HS-5 (cell line): ENCODE measurements at places on chromosomes 5 and 9.

- DNase-seq: no peak
These were observed 691 bp downstream of the DMXL1 start for GRCh38 chr5:119071561-119071995.

DNA sequence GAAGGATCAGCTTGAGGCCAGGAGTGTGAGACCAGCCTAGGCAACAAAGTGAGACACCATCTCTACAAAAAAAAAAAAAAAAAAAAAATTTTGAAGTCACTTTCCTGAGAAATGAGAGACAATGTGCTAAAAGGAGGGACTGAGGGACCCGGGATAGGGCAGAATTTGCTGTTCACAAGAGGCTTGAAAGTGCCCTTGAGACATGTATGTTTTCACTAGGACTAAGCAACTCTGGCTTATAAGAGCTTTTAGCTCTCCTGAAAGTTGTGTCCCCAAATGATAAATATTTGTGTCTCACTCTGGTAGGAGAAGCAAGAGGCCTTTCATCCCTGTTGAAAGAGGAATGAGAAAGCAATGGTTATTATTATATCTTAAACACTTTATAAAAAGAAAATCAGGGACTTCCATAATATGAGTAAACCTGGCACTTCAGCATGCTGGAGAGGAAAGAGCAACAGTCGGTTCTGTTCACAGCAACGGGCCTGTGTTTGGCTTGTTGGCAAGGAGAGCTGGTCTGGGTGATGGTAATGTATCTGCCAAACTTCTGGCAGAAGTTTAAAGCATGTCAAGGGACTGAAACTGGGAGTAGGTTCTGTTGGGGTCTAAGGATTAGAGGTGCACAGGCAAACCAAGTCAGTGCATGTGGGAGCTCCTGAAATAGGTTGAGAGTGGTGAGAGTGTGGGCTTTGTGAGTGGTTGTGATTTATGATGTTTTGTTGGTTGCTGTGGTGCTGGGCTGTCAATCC lies 32.2 kb downstream of the ENTREP1 start:
- DNase-seq: no peak

- no peak for DNase-seq
These were observed 86.1 kb downstream of the ADAMTS6 start for GRCh38 chr5:65395526-65396155.

DNA sequence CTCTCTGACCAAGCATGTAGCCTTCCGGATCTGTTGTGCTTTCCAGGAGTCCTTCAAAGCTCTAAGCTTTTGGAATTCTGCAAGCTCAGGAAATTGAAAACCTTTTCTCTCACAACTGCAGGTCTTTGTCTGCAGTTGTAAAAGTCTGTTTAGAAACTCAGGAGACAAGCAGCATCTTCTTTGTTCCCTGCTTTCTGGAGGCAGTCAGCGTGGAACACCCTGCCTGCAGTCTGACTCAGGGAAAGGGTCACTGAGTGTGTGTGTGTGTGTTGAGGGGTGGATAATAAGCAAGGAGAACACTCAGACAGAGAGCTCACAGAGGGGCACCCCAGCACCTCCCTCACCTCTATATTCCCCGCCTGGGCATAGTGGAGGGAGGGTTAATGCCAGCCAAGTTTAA lies 29.1 kb downstream of the KCNIP1 start:
- no peak for DNase-seq

DNA sequence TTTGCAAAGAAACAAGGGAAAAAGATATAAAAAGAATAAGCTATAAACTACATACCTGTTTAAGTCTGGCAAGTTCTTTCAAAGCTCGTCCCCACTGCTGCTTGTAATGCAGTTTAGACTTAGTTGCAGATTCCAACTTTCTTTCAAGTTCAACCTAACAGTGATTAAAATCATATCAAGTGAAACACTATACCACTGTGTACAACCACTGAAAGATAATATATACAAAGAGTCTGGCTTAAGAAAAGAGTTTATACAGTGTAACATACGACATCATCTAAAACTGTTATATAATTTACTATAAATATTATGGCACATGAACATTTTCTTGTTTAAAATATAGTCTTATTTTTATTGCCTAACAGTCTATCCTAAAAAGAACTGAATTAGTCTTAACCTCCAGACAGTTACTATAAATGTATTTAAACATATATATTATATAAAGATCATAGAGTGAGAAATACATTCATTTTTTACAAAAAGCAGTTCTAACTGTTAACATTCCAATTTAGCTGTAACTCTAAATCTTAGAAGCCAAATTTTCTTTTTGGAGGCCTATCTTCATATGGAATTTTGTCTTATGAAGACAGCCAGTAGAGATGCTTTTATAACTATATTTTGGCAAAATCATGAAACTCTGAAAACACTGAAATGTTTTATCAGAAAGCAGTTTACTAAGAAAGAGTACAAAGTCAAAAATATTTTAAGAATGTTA lies 58.6 kb downstream of the CEP120 start:
- DNase-seq: no peak

DNA sequence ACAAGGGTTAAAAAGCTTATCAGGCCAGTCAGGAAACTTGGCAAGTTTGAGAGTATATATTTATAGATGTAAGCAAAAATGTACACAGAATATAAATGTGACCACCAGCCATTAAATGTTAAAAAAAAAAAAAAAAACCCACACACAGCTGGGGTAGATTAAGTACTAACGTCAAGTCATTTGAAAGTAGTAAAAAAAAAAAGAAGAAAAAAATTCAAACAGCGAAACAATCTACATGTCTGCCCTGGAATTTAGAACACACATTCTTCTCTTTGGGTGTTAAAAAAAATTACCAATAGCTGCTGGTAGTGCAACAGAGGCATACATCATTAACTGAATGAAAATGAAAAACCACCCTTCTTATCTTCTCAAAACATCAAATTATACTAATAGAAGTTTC lies 269.7 kb downstream of the MLLT3 start:
- no peak for DNase-seq

GRCh38 chr9:99249619-99250018 lies 27.5 kb downstream of the SEC61B start:
- no peak for DNase-seq

GRCh38 chr5:160640406-160640805 lies 211.6 kb downstream of the ATP10B start:
- no peak for DNase-seq

GRCh38 chr9:71349218-71349617 lies 227.8 kb upstream of the TRPM3 start:
- peak; percentile 80 for DNase-seq

DNA sequence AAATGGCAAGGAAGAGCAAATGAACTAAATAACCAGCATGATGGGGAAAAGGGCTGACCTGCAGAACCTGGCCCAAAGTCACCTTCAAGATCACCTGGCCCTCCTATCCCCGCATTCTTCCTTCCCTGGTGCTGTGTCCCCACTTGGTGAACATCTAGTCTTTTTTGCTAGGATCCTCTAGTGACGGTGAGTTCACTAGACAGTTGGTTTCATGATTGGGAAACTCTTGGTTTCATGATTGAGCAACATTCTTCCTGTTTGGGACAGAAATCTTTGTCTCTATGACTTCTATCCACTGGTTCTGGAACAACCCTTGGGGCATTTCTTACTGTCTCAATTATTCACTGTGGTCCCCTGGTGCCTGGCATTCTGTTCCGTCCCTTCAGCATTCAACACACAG lies 50.2 kb upstream of the DAB2IP start:
- DNase-seq: no peak

GRCh38 chr9:90921104-90921503 lies 119.5 kb downstream of the SYK start:
- DNase-seq: no peak

GRCh38 chr9:91099436-91099835 lies 262.3 kb downstream of the AUH start:
- no peak for DNase-seq

GRCh38 chr5:139806726-139807646 lies 11.4 kb downstream of the PSD2 start:
- no peak for DNase-seq

DNA sequence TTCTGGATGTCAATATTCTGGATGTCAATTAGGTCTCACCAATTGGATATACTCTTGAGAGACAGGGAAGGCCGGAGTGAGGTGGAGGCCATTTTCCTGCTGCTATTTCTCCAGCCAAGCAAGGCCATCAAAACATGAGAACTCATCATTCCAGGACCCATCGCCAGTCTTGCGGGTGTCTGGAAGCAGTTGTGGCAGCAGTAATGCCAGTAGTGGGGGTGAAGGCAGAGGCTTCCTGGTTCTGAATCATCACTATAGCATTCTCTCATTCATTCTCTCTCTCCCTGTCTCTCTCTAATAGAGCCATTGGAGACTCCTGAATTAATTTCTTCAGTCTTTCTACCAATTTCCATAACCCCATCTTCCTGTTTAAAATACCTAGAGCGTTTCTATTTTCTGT lies 71.8 kb downstream of the EGFLAM start:
- DNase-seq: peak; percentile 43

DNA sequence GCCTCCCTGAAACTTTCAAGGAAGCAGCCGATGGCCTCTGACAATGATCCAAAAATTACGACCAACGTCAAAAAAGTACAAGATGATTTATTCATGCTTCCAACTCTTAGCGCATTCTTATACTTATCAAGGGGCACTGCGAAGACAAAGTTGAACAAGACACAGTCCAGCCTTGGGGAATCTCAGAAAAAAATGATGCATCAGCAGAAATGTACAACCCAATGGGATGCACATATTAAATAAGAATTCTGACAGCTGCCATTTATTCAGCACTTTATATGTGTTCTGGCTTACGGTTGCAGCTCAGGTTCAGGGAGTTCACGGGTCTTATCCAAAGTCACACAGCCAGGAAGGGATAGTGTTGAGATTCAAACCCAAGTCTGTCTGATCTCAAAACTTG lies 96.0 kb upstream of the CPLX2 start:
- no peak for DNase-seq

- DNase-seq: no peak
These were observed 165.4 kb upstream of the RAI14 start for GRCh38 chr5:34490506-34491250.

- no peak for DNase-seq
These were observed 115.1 kb downstream of the ADAMTS6 start for GRCh38 chr5:65366655-65367054.

DNA sequence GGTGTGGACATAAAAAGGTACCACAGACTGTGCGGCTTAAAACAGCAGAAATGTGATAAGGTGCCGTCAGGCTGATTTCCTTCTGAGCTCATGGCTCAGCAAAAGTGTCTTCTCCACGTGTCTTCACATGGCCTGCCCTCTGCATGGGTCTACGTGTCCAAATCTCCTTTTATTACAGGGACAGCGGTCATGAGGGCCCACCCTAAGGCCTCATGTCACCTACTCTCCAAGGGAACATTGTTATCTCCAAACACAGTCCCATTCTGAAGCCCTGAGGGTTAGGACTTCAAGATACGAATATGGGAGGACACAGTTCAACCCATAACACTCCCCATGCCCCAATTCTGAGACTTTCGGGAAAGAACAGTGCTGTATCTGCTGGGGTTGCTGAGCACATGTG lies 35.2 kb downstream of the COL23A1 start:
- no peak for DNase-seq

- no peak for DNase-seq
These were observed 2.0 kb downstream of the RNF44 start for GRCh38 chr5:176535101-176535663.

- DNase-seq: no peak
These were observed 23.9 kb downstream of the SPARC start for GRCh38 chr5:151662805-151663204.

DNA sequence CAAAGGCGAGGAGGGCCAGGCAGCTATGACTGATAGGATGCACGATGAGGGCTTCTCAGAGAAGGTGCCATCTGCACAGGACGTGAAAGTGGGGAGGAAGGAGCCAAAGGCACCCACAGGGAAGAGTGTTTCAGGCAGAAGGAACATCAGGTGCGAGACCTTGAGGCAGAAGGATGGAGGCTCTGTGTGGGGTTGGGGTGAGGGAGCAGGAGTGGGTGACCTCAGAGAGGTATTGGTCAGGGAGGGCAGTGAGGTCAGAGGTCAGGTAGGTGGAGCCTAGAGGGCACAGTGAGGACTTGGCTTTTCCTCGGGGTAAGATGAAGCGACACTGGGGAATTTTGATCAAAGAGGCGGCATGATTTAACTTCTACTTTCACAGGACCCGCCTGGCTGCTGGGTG lies 64.7 kb upstream of the XPA start:
- no peak for DNase-seq

DNA sequence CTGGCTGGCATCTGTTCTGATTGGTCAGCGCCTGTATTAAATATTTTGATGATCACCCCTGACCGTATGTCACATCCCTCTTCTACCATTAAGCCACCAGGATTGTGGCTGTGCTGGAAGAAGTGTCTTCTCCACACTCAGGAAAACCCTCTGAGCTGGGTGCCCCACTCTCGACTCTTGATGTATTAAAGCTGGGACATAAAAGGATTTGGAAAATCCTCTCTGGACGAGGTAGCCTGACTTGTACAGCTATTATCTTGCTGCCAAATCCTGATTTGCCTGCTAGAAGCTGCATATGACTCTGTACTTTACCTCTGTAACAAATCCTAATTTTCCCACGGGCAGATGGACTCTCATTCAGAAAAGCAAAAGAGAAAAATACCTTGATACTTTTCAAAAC lies 161.0 kb downstream of the SLC28A3 start:
- DNase-seq: no peak

GRCh38 chr5:177462021-177462670 lies 11.3 kb downstream of the DBN1 start:
- DNase-seq: no peak

GRCh38 chr9:104915753-104916152 lies 12.2 kb downstream of the ABCA1 start:
- no peak for DNase-seq

- DNase-seq: no peak
These were observed 71.8 kb downstream of the AK8 start for GRCh38 chr9:132806306-132806705.

- DNase-seq: no peak
These were observed 29.9 kb downstream of the USP20 start for GRCh38 chr9:129864991-129865647.

DNA sequence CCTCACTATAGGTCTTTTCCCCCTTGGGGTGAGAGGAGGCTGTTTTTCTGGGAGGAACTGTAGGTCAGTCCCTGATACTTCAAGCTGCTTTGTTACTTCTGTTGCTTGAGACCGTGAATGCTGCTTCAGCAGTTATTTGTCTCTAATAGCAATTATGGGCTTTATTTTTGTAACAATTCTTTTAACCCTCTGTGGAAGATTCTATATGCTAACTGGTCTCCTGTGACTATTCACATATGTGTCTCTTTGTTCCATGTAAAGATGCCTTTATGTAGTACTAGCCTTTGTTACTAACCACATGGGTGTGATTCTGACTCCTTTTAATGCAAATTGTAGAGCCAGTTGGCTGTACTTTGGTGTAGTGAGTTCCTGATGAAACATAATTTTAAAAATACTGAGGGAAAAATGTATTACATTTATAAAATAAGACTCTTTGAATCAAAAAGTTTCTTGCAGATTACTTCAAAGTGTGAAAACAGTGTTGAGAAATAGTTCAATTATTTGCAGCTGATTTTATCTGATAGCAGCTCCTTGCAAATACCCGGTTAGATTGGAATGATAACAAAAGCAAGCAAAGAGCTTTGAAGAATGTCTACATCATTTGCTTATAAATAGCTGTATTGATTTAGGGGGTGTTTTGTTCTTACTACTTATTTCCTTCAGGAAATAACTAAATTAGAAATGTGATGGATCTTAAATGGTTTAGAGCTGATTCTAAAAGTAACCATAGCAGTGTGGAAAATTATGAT lies 46.6 kb downstream of the ANGPTL2 start:
- DNase-seq: no peak

- peak; percentile 36 for DNase-seq
These were observed 1.0 kb downstream of the FPGS start for GRCh38 chr9:127803507-127804352.

- no peak for DNase-seq
These were observed 124.9 kb downstream of the PPP2R2B start for GRCh38 chr5:146753641-146754040.
